Right cardiac atrium (tissue), 5 donors: ENCODE measurements at places on chromosomes 2 and 18. TPM values are rescaled to one million over a fixed set of nuclear protein-coding genes. Genes with fewer than 3 reads are reported as not detected.

Gene TTC27
- 10.3 TPM for total RNA-seq

Gene RTKN
- total RNA-seq, result 21.5 TPM

Gene TBC1D8
- 42.3 TPM for total RNA-seq

Gene ANKRD36C
- 10.9 TPM for total RNA-seq

Gene KCNG3
- not detected for total RNA-seq

Gene MYCN
- 0.26 TPM for total RNA-seq

Gene FAP
- total RNA-seq, result 0.97 TPM

DNA sequence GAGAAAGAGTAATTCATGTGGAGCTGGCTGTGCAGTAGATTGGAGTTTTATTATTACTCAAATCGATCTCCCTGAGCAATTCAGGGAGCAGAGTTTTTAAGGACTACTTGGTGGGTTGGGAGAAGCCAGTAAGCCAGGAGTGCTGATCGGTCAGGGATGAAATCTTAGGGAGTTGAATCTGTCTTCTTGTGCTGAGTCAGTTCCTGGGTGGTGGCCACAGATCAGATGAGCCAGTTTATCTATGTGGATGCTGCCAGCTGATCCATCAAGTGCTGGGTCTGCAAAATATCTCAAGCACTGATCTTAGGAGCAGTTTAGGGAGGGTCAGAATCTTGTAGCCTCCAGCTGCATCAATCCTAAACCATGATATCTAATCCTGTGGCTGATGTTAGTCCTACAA is 17.0 kb upstream of the UGT1A8 start:
- no peak for DNase-seq

GRCh38 chr2:147829106-147829505 is 15.7 kb upstream of the ACVR2A start:
- DNase-seq, result no peak

- DNase-seq, result no peak
These were observed 3.1 kb upstream of the B3GNT2 start for GRCh38 chr2:62192811-62193210.

DNA sequence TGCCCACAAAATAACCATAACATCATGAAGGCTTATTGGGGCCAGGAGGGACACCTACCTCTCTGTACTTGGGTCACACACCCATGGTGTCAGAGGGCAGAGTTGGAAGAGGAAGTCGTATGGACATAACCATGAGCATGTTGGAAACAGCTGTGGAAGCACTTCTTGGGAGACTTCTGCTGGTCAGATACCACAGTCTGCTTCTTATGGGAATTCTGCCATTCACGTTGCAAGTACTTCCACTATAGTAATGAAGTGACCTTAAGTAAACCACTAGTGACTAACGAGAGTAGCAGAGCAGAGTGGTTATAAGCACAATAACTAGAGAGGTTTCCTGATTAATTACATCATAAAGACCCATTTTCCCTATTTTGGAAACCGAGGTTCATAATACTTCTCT is 61.1 kb upstream of the TFPI start:
- DNase-seq, result no peak

GRCh38 chr2:171482877-171483276 is 39.4 kb upstream of the CYBRD1 start:
- DNase-seq, result no peak

- no peak for DNase-seq
These were observed 119.5 kb downstream of the NCK2 start for GRCh38 chr2:105864262-105864661.

GRCh38 chr2:208363485-208363884 is 43.1 kb upstream of the PTH2R start:
- no peak for DNase-seq

GRCh38 chr2:88841224-88841929 is 149.9 kb downstream of the RPIA start:
- DNase-seq, result no peak

GRCh38 chr2:119231975-119232665 is 8.5 kb downstream of the STEAP3 start:
- DNase-seq, result no peak
